ENCODE measurements at places on chromosomes 2 and 18.

- ATAC-seq = no peak
Measured at GRCh38 chr18:5064841-5065370, 132.2 kb downstream of the AKAIN1 start.

GRCh38 chr2:6337472-6337820 is 528.3 kb downstream of the CMPK2 start:
- ATAC-seq = no peak

- ATAC-seq = no peak
Measured at GRCh38 chr2:203800783-203801182, 66.8 kb upstream of the CTLA4 start.

DNA sequence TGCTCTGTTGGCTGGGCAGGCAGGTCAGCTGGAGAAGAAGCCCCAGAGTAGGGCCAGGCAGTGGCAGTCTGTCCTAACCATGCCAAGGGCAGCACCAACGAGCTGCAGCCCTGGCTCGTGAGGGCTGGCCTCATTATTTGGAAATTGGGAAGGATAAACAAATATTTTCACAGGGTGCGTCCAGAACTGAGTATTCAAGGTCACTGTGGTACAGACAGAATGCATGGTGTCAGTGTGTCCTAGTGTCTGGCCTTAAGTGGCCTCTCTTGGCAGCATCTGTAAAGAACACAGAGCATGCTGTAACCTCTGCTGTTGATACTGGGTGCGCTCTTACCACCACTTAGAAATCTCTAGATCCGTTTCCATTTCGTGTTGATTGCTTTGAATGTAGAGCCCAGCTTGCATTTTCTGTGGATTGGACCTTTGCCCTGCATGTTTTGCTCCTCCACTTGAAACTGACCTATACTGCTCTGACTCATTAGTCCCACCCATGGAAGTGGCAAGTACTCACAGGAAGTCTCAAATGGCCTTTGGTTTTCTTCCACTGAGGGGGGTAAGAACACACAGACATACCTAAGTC is 88.2 kb downstream of the GREB1L start:
- no peak for ATAC-seq

DNA sequence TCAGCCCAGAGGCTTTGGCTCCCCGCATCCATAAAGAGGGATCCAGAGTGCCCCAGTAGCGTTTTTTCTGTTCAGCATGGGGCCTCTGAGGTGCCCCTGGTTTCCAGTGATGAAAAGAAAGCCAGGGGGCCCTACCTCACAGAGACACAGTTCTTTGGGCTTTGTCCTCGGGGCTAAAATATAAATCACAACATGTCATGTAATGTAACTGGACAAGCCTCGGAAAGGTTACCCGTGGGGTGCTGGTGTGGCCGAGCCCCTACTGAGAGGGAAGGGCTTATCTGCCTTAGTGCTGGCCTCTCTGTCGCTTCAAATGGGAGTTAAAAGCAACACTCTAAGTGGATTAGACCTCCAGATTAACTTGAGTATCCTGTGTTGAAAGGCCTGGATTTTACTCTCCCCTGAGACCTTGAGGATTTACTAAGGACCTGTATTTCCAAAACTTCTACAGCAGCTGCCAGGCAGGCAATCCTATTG is 251.6 kb upstream of the APCDD1 start:
- ATAC-seq = no peak

GRCh38 chr2:222430681-222431080 is 6.3 kb downstream of the SGPP2 start:
- no peak for ATAC-seq

- ATAC-seq = no peak
Measured at GRCh38 chr18:61127714-61128467, 205.3 kb upstream of the CDH20 start.

DNA sequence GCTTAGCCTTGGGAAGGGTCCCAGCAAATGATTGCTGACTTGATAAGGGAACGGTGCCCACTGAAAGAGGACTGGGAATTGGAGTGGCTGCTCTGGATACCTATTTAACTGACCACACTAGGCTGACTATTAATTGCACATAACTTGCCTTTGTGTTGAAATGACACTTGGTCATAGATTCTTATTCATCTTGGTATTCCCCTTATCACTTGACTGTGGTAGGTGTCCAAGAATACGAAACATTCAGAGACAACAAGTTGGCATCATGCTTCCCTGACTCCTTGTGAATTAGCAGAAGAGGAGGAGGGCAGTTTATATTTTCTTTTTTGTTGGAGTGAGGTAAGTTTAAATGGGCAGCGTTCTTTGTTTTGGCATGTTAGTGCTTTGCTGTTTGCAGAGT is 13.4 kb downstream of the FMNL2 start:
- no peak for ATAC-seq

GRCh38 chr2:74863802-74864248 is 29.9 kb downstream of the HK2 start:
- no peak for ATAC-seq

DNA sequence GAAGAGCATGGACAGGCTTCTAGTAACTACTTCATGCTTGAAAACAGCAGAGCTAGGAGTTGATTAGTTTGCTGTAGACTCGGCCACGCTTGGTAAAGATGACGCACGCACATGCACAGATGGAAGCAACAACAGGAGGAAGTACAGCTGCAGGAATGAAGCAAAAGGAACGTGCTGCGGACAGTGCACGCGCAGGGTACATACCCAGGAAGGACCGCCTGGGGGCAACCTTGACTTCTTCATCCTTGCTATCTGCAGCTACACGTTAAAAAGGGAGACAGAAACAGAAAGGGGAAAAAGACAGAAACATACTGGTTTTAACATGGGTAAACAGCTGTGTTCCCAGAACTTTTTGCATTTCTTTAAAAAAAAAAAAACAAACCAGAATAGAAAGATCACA is 17.7 kb downstream of the SLC66A2 start:
- no peak for ATAC-seq

- ATAC-seq = no peak
Measured at GRCh38 chr18:46019936-46020335, 52.1 kb downstream of the PSTPIP2 start.

DNA sequence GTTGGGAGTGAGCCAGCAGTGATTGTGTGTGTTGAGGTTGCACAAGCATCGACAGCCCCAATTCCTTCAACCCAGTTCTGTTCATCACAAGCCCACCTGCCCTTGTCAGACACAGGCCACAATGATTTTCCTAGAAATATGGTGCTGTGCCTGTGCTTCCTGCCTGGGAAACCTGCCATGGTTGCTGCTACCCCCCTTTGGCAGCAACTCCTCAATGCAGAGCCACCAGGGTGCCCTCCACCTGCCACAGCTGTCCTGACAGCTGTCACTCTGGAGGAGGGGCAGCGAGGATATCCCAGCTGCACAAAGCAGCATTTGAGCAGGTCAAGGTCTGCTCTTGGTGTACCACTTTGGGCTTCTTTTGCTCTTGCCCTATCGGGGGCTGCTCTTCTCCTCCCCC is 27.1 kb downstream of the SMIM21 start:
- no peak for ATAC-seq

DNA sequence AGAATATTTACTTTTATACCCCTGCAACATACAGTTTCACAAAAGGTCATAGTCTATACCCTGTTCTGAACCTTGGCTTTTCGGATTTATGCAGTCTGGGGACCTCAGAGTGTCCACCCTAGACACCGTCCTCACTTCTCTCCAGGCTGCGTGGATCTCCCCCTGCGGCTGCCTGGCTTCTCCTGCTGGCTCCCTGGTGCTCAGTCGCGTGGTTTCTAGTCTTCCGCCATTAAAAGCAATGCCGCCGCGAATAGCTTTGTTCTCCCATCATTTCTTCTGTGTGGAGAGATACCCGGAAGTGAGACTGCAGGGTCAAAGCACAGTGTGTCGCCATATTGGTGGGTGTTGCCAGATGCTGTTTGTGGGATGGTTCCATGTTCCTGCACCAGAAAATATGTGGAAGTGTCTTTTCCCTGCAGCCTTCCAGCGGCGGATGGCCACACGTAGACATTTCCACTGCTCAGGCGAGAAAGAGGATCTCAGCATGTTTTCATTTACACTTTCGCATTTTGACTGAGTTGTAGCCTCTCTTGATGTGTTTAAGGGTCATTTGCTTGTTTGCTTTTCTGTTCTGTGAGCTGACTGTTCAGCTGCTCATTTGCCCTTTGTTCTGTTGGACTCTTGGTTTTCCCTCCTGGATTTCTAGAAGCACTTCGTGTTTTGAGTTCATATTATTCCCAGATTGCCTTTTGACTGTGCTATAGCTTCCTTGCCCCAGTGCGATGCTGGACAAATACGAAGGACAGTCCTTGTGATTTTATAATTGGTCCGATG is 22.9 kb upstream of the ASB1 start:
- ATAC-seq = no peak

DNA sequence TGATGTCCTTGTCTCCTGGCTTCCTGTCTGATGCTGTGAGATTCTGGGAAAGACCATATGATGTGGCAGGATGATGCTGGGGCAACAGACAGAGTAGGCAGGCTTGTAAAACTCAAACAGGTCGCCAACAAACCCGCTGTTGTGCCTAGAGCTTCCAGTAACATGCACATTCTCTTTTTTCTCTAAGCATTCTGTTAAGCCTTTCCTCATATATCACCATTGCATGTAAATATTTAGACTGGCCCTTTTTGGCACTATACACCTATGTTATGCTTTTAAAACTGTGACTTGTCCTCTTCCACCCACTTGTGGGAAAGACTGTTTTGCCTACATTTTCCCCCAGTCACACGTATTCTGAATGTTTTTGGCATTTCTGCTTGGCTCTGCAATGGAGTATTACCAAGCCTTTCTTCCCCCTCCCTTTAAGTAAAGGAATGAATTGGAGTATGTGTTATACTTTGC is 250.4 kb upstream of the TANK start:
- no peak for ATAC-seq
